ENCODE measurements at places on chromosomes 5 and 9.

DNA sequence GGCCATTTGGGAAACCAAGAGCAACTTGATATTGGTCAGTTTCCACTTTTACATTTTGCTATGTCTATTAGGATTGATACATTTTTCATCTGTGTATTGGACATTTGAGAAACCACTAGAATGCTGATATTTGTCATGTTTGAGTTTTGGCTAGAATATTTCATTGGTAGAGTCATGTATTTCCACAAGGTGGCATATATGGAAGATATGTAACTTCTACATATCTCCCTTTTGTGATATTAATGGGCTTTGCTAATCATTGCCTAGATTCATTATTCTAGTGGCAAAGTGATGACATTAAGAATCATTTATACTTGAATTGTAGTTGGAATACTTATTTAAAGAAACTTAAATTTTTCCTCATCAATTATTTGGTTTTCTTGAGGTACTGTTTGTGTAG is 692.9 kb upstream of the EDIL3 start:
- no peak for DNase-seq

DNA sequence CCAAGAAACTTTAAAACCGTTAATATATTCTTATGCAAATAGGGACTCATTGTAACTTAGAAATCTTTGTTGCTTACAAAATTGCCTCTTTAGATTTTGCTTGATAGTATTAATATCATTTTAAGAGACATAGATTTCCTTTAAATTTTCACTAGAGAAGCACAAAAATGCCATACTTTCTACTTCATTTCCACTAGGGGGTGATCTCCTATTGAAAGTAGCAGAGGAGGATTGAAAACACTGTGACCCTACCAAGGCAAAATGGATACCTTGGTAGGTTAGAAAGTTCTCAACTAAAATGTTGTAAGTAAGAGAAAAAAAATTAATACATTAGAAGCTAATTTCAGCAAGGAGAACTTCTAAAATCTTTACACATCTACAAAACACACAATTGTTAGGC is 204.9 kb downstream of the CHSY3 start:
- DNase-seq, result no peak

- no peak for DNase-seq
Observed at GRCh38 chr5:159171274-159171673, 38.1 kb downstream of the RNF145 start.

GRCh38 chr9:119268985-119269384 is 100.2 kb downstream of the BRINP1 start:
- no peak for DNase-seq

- no peak for DNase-seq
Observed at GRCh38 chr9:126708178-126708577, 94.5 kb downstream of the LMX1B start.

DNA sequence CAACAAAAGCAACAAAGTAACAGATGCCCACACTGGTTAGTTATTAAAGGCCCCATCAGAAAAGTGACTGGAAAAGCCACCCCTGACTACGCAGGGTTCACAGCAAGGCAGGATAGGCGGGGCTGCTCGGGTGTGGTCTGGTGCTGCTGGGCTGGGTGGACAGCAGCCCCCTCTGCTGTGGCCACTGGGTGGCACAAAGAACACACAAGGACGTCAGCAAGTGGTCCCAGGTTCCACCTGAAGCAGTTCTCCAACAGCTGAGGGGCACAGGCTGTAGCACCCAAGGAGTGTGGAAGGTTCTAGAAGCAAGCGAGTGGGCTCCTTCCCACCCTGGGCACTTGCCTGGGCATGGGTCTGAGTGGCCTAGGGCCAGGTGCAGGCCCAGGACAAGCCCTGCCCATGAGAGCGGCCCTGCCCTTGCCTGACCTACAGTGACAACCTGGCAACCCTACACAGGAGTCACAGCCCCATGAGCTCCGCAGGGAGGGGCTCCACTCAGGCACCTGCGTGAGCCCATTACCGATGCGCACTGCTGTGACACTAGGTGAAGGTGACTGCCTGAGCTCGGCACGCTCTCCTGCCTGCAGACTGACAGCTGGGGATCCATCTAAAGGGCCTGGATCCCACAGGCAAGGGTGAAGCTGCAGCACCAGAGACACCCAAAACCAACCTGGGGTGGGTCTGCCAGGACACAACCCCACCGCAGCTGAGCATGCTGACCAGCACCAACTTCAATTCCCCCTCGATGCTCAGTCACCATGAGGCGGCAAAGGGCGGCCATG is 8.1 kb downstream of the BRD9 start:
- DNase-seq, result no peak

- no peak for DNase-seq
Observed at GRCh38 chr5:120236360-120236759, 227.7 kb upstream of the PRR16 start.

DNA sequence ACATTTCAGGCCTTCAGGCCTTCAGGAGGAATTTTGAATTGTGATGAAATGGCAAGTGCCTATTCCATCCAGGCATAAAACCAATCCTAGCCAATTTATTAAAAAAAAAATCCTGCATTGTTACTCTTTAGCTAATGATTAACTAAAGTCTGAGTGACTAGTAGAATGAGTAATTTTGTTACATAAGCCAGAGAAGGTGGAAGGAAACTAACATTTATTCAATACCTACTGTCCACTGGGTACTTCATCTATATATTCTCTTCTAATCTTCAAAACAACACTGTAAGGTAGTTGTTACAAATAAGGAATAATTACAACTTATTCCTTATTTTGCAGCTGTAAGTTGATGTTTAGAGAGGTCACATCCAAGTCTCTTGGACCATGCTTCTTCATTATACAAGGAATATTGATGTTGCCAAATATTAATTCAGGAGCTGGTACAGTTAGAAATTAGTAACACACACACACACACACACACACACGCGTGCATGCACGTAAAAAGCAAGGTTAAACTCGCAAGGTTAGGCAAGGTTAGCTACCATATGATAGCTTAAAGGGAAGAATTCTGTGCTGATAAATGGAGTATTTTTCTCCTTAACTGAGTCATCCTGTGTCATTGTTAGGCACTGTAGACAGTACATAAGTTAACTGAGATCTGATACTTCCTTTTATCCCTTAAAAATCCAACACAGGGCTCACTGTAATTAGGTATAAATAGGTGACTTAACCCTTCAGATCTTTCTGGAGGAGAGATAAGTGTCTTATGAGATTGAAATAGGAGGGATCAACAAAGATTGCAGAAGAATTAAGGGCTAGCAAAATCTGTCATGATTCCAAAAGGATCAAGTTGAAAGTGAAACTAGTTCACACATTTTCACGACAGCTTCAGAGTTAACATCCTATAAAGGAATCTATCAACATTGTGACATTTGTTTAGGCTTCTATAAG is 596.9 kb downstream of the PDE4D start:
- no peak for DNase-seq

DNA sequence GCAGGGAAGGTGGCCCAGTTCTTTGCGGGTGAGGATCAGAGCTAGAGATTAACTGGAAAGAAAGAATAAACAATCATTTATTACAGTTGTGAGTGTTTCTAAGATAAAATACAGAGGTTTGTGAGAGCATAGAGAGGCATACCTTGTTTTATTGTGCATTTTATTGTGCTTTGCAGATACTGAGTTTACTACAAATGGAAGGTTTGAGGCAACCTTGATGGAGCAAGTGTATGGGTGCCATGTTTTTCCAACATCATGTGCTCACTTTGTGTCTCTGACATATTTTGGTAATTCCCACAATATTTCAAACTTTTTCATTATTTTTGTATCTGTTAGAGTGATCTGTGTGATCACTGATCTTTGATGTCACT is 715 bp upstream of the C5orf34 start:
- DNase-seq, result no peak

- DNase-seq, result no peak
Observed at GRCh38 chr9:2785060-2785950, 58.6 kb downstream of the PUM3 start.

GRCh38 chr5:14161825-14162556 is 18.8 kb downstream of the TRIO start:
- peak; percentile 61 for DNase-seq

GRCh38 chr5:168174376-168174775 is 117.1 kb upstream of the WWC1 start:
- no peak for DNase-seq

GRCh38 chr5:8840237-8840636 is 705.6 kb downstream of the SEMA5A start:
- DNase-seq, result no peak

DNA sequence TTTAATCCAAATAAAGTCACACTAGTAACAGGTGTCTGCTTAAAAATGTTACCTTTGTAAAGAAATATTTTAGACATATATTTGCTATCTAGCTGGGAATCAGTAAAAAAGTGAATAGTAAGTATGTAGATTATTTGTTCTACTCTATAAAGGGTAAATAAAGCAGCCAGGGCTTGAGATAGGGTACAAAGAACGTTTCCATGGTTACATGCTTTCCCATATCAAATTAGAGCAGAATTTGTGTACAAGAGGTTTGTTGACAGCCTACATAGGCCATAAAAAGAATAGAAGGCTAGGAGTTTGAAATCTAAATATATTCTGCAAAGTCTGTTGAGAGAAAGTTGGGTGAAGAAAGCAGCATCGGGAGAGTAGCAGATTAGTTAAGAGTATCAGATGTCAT is 160.9 kb upstream of the POU5F2 start:
- peak; percentile 31 for DNase-seq

DNA sequence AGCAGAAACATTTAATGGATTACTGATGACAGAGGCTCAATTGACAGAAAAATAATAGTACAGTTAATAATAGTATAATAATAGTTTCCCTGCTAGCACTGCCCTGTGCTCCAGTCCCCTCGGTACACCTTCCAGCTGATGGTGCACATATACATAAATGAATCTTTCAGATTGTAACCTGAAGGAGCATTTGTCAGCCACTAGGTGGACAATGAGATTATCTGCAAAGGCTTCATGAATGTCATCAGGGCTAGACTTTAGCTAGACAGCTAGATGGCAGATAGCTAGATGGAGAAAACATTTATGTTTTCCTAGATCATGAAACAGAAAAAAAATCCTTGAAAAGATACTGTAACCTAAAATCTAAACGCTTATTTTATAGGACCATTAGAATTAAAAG is 304.4 kb upstream of the SMC2 start:
- DNase-seq, result no peak

GRCh38 chr5:38094889-38095288 is 163.5 kb upstream of the EGFLAM start:
- DNase-seq, result no peak

GRCh38 chr9:129435291-129435690 is 185.6 kb downstream of the C9orf50 start:
- DNase-seq, result no peak

DNA sequence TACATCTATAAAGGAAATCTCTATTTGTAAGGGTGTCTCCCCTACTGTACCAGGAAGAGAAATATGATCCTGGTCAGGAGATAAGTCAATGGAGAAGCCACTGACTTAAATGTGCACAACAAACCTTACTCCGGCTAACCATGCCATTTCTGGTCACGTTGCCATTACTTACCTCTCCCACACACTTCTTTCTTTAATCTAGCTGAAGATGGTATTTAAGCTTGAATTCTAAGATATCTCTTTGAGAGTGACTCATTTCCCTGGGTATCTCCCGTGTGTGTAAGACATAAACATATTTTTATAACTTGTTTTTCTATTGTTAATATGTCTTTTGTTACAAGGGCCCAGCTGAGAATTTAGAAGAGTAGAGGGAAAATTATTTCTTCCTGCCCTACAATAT is 296.6 kb downstream of the SEMA5A start:
- peak; percentile 2 for DNase-seq

DNA sequence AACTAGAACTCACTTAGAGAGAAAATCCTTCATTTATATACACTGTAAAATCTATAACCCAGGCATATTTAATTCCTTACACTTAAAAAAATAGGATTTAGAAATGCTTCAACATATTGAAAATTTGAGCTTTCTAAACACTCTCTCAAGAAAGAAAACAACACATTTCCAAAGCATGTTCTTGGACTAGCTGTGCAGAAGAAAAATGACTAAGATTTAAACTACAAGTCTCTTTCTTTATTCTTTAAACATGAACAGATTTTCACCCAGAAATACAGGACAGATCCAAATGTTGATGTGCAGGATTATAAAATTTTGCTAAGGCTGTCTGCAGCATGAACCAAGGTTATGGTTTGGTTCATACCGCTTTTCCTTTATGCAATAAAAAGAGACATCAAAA is 77.7 kb upstream of the TUSC1 start:
- no peak for DNase-seq

GRCh38 chr9:26637101-26637500 is 255.5 kb downstream of the CAAP1 start:
- DNase-seq, result no peak

DNA sequence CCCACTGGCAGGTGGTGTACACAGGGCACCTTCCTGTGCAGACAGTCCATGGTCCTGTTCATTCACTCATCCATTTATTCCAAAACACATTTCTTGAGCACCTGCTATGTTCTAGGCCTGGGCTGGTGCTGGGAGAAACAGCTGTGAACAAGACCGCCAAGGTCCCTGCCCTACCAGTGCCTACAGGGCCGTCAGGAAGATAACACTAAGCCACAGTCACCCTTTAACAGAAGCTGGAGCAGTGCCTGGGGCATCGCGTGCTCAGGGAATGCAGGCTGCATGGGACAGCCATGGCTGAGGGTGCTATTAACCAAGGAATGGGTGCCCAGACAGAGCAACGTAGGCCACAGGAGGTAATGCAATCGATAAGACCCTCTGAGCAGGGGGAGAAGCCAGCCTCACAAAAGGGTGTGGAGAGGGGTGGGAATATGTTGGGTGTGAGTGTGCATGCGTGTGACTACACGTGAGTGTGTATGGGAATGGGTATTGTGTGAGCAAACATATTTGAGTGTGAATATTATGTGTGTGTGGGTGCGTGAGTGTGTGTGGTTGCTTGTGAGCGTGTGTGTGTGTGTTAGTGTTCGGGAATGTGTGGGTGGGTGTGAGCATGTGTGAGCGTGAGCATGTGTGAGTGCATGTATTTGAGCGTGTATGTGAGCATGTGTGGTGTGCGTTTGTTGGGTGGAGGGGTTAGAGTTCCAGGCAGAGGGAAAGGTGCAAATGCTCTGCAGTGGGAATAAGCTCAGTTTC is 19.1 kb downstream of the DUSP1 start:
- no peak for DNase-seq

GRCh38 chr5:74199436-74200210 is 440.9 kb downstream of the ENC1 start:
- no peak for DNase-seq

DNA sequence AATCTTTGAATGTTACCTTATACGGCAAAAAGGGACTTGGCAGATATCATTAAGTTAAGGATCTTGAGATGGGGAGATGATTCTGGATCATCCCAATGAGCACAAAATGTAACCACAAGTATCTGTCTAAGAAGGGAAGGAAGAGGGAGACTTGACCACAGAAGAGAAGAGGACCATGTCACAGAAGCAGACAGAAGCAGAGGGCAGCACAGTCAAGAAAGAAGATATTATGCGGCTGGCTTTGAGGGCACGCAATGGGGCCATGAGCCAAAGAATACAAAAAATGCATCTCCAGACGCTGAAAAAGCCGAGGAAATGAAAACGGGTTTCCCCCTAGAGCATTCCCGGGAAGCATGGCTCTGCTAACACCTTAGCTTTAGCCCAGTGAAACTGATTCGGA is 225.3 kb downstream of the NR2F1-AS1 start:
- DNase-seq, result no peak
